Activated CD8-positive, alpha-beta T cell treated with anti-CD3 and anti-CD28 coated beads for 36 hours (primary cell): ENCODE measurements at places on chromosomes 2 and 18.

DNA sequence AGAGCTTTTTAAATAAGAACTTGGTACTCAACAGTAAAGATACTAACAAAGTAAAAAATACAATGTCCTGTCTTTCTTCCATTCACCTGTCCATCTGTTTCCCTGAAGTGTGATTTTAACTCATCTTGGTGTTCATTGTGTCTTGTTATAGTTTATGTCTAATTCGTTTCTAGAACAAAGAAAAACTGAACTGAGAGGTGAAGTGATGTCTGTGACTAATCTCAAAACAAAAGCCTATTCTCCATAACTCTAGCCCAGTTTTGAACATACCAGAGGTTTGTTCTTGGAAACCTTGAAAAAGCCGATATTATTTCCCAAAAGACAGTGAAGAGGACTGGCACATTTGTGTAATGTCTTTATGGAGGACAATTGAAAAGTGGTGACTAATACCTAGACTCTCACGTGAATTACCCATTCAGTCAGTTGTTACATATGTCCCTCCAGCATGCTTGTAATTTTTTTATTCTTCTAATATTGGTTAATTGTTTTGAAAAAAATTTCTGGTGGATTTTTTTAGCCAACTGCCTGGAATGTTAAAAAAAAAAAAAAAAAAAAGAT is 725.8 kb downstream of the SATB2 start:
- DNase-seq = no peak

GRCh38 chr18:45161850-45162249 is 453.4 kb upstream of the SLC14A2 start:
- DNase-seq = no peak

GRCh38 chr2:216742411-216742810 is 47.1 kb upstream of the IGFBP5 start:
- no peak for DNase-seq

GRCh38 chr18:5841518-5841917 is 53.8 kb downstream of the TMEM200C start:
- no peak for DNase-seq

DNA sequence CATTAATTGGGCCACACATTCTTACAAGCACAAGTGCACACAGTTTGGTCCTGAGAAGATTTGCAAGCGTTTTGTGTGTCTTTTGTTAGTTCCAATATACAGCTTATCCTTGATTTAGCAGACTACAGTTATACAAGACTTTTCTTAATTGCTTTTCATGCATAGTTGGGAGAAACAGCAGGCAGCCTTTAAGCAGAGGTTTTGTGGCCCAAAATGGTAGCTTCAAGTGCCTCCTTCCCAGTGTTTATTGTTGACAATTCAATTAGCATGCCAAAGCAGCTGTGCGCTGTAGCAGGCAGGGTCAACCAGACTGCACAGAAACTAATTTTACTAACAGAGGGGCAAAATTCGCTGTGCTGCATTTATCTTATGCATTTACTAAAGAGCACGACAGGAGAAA is 47.5 kb downstream of the FRZB start:
- DNase-seq = no peak
